ENCODE measurements at places on chromosomes 12 and 14.

- peak; percentile 21 for DNase-seq
Measured at GRCh38 chr14:92108345-92109254, 2.2 kb upstream of the ATXN3 start.

GRCh38 chr12:43976027-43976426 is 140.1 kb downstream of the TMEM117 start:
- DNase-seq = no peak

- DNase-seq = no peak
Measured at GRCh38 chr14:103856607-103857006, 9.2 kb upstream of the PPP1R13B start.

DNA sequence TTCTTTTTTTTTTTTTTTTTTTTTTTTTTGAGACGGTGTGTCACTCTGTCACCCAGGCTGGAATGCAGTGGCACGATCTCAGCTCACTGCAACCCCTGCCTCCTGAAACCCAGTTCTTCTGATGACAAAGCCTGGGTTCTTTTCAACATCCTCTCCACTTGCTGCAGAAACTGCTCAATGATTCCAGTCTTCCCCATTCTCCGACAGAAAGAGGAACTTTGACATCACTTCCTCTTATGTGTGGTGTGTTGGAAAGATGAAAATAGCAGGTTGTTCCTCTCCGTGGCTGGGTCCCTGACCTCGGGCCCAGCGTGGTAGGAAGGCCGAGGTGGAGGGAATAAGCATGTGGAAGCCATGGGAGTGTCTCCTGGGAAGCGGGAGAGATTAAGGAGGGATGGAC is 198.4 kb downstream of the PHETA1 start:
- no peak for DNase-seq

- DNase-seq = peak; percentile 46
Measured at GRCh38 chr14:76929927-76930326, 98.6 kb downstream of the IRF2BPL start.

All from activated CD4-positive, alpha-beta T cell treated with anti-CD3 and anti-CD28 coated beads, Interleukin-2, amount 50 U/mL, for 48 hours (primary cell).